ENCODE measurements at places on chromosomes 1 and 21. TPM values are rescaled to one million over a fixed set of nuclear protein-coding genes. Genes with fewer than 3 reads are reported as not detected.

Gene PCNT
- 11.1 TPM for polyA plus RNA-seq

Gene HSD3B2
- polyA plus RNA-seq: 1.4 TPM

Gene A3GALT2
- not detected for polyA plus RNA-seq

Gene RBP7
- 28.8 TPM for polyA plus RNA-seq

Gene SMIM11
- 11.5 TPM for polyA plus RNA-seq

Gene KCNJ9
- polyA plus RNA-seq: 0.01 TPM

Gene DRAXIN
- 0.12 TPM for polyA plus RNA-seq

Gene TMEM61
- 0.63 TPM for polyA plus RNA-seq

Gene SPRR3
- not detected for polyA plus RNA-seq

Gene CPLANE2
- 2.6 TPM for polyA plus RNA-seq

Gene DMRTA2
- not detected for polyA plus RNA-seq

Gene SPRR2F
- polyA plus RNA-seq: 54.7 TPM

Gene FCRL5
- polyA plus RNA-seq: 0.16 TPM

Gene PROX1
- polyA plus RNA-seq: 4.8 TPM

Gene NUCKS1
- polyA plus RNA-seq: 79.4 TPM

Gene WDR47
- polyA plus RNA-seq: 11.5 TPM

Gene POLR3C
- polyA plus RNA-seq: 21.1 TPM

Gene HFM1
- 2.9 TPM for polyA plus RNA-seq

Gene RPRD2
- polyA plus RNA-seq: 53.2 TPM

Gene AIRE
- polyA plus RNA-seq: not detected

Gene TAL1
- 2.4 TPM for polyA plus RNA-seq

Gene SMIM1
- polyA plus RNA-seq: not detected

Gene CEPT1
- polyA plus RNA-seq: 40.3 TPM

Gene PDE9A
- 5.6 TPM for polyA plus RNA-seq

Gene TNNI3K
- 1.5 TPM for polyA plus RNA-seq

Gene TMEM269
- 0.07 TPM for polyA plus RNA-seq

Gene SEC16B
- 3.1 TPM for polyA plus RNA-seq

Gene CFAP57
- 0.40 TPM for polyA plus RNA-seq

Gene SYDE2
- 2.3 TPM for polyA plus RNA-seq

Gene TAS1R3
- polyA plus RNA-seq: not detected

Gene MARK1
- 8.1 TPM for polyA plus RNA-seq

Gene ZNF648
- polyA plus RNA-seq: 0.12 TPM

Gene LRRC3
- 3.9 TPM for polyA plus RNA-seq

Gene OR6N1
- not detected for polyA plus RNA-seq

Gene GPR161
- polyA plus RNA-seq: 13.6 TPM

Gene IL19
- polyA plus RNA-seq: not detected

Gene LRRC71
- polyA plus RNA-seq: 0.07 TPM

Gene C1orf141
- polyA plus RNA-seq: 11.2 TPM

Gene DYRK1A
- 46.1 TPM for polyA plus RNA-seq

Gene RAB3B
- polyA plus RNA-seq: 1.9 TPM

Gene CELA3A
- 0.12 TPM for polyA plus RNA-seq

Gene GNG12
- polyA plus RNA-seq: 121 TPM

Gene ZYG11B
- polyA plus RNA-seq: 17.8 TPM

Gene CDK11A
- 21.6 TPM for polyA plus RNA-seq

Gene PRR9
- not detected for polyA plus RNA-seq

Gene MSH4
- 0.16 TPM for polyA plus RNA-seq

Gene C8A
- polyA plus RNA-seq: not detected

Gene TNNT2
- polyA plus RNA-seq: 1.6 TPM

Gene OR10J4
- not detected for polyA plus RNA-seq

Gene PTGS2
- 0.86 TPM for polyA plus RNA-seq

Gene LMOD1
- polyA plus RNA-seq: 94.6 TPM

Gene HPCA
- polyA plus RNA-seq: 0.23 TPM

Gene PRMT2
- polyA plus RNA-seq: 80.9 TPM

Gene FAM167B
- 2.3 TPM for polyA plus RNA-seq
